AG04450 (cell line): ENCODE measurements at places on chromosomes 3 and 15.

- DNase-seq, result no peak
Observed at GRCh38 chr3:134803051-134803505, 8.0 kb downstream of the EPHB1 start.

DNA sequence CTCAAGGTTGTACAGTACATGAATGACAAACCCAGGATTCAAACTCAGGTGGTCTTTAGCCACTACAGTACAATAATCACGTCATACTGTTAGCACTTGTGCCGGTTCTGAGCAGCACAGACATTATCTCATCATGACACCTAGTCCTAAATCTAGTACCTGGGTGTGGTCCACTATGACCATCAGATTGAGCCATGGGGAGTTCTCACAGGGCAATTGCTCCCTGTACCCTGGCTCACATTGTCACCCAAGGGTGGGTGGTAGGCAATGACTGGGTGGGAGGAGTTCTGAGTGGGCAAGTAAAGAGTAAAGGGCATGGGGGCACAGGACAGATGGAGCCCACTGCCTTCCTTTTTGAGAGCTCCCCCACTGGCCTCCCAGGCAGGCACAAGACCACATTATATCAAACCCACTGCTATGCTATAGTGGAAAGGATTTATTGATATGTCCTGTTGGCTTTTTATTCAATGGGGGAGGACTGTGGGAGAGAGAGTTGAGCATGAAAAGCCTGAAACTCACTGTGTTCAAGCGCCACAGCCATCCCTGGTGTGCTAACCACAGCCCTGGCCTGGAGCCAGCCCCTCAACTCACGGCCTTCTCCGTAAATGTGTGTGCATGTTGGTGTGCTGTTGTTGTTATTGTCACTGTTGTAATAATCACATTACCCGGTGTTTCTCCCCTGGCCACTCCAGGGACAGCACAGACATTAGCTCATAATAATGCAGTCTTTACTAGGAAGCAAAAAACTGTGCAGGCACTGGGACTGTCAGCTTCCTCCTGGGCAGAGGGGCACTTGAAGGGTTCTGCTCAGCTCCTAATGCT lies 27.3 kb downstream of the ADCY5 start:
- no peak for DNase-seq

DNA sequence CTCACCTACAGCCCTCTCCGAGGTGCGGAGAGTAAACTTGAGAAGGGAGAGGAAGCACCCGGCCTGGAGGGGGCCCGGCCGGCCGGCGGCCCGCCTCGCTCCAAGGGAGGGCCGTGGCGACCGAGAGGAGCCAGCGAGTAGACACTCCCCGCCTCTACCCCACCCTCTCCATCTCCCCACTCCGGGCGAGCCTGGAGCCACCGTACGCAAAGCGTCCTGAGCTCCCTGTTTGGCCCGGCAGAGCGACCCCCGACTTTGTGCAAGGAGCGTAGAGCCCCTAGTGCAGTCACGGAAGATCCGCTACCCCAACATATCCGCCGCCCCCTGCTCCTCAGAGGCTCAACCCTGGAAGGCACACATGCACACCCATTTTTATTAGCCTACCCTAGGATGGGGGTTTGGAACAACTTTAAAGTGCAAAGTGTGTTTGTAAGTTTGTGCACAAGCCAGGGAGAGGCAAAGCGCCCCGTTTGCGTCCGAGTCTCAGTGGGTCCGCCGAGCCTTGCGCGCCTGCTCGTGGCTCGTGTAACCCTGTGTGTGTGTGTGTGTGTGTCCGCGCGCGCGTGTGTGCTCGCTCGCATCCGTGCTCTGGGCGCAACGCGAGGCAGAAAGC lies 508 bp upstream of the SMAD6 start:
- no peak for DNase-seq

DNA sequence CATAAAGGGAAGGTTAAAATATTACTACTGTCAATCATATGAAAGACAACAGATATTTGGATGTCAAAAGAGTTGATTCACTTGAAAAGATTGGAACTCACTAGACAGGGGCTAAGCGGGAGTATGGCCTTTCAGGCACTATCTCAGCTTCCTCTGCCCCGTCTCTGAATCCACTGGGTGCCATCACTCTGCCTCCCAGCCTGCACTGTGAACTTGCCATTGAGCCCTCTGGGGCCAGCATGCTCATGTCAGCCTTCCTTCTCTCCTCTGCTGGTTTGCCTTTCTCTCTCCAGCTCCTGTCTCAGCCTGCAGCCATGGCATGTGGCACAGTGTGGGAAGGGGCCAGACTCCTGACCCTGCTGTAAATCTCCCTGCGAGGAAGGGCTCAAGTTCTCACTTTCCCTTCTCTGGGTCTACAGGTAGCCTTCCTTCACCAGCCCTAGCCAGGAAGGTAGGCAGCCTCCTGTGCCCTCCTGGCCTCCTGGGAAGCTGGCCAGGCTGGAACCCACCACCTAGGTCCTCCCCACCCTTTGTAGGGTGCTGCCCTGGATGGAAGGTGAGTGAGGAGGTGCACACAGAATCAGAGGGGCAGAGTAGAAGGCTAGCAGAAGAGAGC lies 54.0 kb upstream of the SLCO2A1 start:
- no peak for DNase-seq

GRCh38 chr3:56720849-56721248 lies 37.8 kb upstream of the TASOR start:
- DNase-seq, result no peak

- DNase-seq, result no peak
Observed at GRCh38 chr3:61892891-61893290, 331.5 kb downstream of the PTPRG start.

DNA sequence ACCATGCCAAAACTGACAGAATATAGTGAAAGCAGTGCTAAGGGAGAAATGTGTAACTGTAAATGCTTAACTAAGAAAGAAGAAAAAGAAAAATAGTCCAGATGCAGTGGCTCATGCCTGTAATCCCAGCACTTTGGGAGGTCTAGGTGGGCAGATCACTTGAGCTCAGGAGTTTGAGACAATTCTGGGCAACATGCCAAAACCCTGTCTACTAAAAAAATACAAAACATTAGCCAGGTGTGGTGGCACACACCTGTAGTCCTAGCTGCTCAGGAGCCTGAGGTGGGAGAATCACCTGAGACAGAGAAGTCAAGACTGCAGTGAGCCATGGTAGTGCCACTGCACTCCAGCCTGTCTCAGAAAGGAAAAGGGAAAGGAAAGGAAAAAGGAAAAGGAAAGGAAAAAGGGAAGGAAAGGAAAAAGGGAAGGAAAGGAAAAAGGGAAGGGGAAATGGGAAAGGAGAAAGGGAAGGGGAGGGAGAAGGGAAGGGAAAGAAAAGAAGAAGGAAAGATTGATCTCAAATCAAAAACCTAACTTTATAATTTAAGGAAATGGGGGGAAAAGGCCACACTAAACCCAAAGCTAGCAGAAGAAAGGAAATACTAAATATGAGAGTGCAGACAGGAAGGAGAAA lies 20.3 kb downstream of the C3orf33 start:
- DNase-seq, result no peak

- no peak for DNase-seq
Observed at GRCh38 chr3:60675424-60675823, 575.8 kb downstream of the FHIT start.

DNA sequence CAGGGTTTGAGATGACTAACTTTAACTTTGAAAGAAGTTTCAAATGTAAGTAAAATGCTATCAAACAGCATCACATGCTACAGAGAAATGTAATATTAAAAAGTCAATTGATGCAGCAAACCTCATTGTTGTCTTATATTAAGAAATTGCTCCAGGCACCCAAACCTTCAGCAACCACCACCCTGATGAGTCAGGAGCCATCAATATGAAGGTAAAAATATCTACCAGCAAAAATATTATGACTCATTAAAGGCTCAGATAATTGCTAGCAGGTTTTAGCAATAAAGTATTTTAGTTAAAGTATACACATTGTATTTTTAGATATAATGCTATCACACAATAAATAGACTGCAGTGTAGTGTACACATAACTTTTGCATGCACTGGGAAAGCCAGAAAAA lies 746.3 kb downstream of the ZPLD1 start:
- DNase-seq, result no peak

DNA sequence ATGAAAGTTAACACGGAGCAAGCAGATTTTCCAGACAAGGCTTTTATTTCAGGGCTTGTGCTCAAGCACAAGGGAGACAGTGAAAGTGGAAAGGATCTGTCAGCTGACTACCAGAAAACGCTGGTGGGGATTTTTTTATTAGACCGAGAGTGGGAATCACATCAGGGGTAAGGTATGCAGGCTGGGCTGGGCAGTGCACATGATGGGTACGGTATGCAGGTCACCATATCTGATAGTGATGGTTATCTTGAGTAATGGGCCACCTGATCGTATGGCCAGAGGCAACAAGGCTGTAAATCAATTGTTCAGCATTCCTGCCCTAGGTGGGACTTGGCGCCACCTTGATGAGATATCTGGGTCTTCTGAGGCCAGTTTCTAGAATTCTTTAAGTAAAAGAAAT lies 36.9 kb upstream of the PIAS1 start:
- no peak for DNase-seq

- DNase-seq, result no peak
Observed at GRCh38 chr3:59510576-59510975, 460.8 kb upstream of the CFAP20DC start.

DNA sequence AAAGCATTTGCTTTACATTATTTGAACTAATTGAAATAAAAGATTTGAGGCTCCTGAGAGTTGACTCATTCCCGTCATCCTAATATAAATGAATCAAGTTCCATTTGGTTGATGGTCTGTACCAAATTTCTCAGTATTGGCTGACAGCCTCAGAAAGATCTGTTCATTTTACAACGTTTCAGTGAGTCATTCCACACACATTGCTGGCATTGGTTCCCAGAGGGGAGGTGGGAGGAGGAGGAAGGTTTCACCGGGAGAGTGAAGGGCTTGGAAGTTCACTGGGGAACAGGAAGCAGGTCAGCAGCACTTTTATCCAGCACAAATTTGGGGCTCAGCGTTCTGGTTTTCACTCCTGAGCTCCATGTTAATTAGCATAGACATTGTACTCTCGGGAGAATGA lies 176.7 kb upstream of the CADPS start:
- no peak for DNase-seq

- DNase-seq, result peak; percentile 76
Observed at GRCh38 chr3:50163572-50164455, 8.7 kb downstream of the SEMA3F start.

DNA sequence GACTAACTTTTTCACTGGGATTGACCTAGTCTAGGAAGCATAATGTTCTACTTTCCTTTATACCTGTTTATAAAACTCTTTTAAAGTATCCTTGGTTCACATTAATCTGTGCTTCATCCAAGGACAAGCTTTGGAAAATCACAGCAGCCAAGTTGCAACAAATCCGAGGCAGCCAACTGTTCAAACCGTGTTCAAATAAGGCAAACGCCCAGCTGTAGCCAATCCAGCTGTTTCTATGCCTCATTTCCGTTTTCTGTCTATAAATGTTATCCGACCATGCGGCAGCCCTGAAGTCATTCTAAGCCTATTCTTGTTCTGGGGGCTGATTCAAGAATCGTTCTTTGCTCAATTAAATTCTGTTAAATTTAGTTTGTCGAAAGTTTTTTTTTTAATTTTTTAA lies 78.3 kb downstream of the FMN1 start:
- DNase-seq, result no peak

DNA sequence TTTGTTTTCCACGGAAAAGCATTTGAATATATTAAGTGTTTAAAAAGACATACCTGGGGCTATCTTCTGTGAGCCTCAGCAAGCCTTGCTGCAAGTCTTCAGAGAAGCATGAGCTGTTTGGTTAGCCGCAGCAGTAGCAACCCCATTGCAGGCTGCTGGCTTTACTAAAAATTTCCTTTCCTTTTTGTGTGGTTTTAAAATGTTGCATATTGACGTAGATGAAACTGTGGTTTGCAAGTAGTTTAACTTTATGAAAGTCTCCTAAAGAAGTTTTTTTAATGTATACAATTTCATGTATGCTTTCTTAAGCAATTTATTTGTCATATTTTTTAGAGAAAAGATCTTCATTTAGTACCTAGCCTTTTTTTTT lies at the start of gene GPR171:
TSS of gene GPR171 (minus strand) at position 166 of the 370 bp plus-strand sequence. CDS start 3,830 bp downstream, outside the sequence.
- DNase-seq, result no peak

- DNase-seq, result peak; percentile 30
Observed at GRCh38 chr3:74532446-74532845, 82.0 kb downstream of the CNTN3 start.

DNA sequence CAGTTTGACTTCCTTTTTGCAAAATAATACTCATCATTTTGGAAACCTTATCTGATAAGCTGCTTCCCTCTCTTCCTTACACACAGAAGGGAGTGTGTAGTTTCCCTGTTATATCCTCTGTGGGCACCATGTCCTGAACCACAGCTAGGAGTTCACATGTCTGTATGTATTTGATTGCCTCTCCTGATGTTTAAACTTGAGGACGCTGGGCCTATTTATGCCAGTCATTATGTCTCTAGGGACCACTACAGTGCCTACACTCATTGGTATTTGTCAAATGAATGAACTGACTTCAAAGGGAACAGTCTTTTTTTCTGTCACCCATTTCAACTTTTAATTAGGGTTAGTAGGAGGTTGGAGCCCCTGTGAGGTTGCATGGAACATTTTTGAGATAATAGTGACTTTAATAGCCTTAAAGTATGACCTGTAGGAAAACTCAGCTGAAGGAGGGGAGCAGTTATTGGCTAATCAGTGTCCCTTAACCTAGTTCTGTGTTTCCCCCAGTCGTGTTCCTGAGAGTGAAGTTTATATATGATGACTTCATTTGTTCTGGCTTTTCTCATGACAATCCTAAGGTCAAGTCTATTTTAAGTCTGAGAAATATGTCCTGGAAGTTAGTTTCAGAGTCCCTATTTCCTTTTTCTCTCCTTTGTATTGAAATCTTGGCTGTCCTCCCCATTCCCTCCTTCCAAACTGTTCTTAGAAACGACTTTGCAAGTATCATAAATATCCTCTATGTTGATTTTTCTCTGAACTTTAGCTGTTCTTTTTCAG lies 28.9 kb downstream of the PDE8A start:
- DNase-seq, result no peak

- peak; percentile 44 for DNase-seq
Observed at GRCh38 chr3:4656059-4656458, 162.9 kb downstream of the ITPR1 start.

- DNase-seq, result no peak
Observed at GRCh38 chr3:66997560-66998112, 471 bp upstream of the KBTBD8 start.

DNA sequence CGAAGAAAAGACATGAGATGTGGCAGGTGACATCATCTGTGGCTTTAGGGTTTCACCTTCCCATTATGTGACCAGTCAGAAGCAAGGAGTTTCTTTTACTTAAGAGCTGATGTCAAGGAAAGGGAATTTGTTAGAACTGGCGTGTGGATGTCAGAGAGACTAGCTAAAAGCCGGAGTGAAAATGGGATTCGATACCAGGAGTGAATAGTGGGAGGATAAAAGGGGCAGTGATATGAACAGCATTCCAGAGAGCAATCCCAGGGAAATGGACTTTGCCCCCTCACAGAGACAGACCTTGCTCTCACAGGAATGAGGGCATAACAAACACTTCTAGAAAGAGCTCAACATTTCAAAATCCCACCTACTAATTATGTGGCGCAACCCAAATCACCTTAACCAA lies 5.9 kb upstream of the FMN1 start:
- no peak for DNase-seq

DNA sequence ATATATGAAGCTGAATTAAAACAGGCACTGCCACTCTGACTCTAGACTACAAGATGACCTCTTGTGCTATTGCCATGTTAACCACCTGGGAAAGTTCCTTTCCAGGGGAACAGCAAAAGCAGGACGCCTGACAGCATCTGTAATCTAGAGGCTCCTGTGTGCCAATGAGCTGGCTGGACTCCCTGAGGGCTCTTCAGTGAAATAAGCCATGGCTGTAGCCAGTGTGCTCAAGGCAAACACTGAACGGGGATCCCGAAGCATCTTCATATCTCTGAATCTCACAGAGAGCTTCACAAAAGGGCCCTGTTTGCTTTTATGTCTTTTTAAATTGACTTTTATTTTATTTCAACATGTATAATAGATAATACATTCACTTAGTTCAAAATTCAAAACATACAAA lies 57.2 kb downstream of the BFSP2 start:
- DNase-seq, result no peak
